ENCODE measurements at places on chromosomes 11 and 22.

GRCh38 chr22:20211997-20212753 is 55.9 kb downstream of the RTN4R start:
- DNase-seq = peak; percentile 7

DNA sequence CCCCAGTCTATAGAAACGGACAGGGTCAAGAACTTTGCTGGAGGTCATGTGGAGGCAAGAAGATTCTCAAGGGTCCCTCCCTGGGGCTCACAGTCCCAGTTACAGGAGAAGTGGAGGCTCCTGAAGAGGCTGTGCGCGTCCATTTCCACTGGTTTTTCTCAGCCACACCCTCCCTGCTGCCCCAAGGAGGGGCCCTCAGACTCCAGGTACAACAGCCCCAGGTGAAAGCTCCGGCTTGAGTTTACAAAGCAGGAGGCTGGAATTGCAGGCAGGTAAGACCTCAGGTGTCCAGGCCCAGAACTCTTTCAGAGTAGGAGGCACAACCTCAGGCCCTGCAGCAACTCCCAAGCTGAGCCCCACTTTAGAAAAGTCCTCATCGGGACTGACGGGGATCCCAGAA is 3.1 kb downstream of the SHANK2 start:
- no peak for DNase-seq

- DNase-seq = no peak
Observed at GRCh38 chr11:79600711-79601110, 159.9 kb upstream of the TENM4 start.

- no peak for DNase-seq
Observed at GRCh38 chr11:73218106-73218829, at the start of gene P2RY2. Gene P2RY2, plus strand, starts transcription at chr11:73218281. Its CDS starts 15,879 bp downstream, at chr11:73234160.

DNA sequence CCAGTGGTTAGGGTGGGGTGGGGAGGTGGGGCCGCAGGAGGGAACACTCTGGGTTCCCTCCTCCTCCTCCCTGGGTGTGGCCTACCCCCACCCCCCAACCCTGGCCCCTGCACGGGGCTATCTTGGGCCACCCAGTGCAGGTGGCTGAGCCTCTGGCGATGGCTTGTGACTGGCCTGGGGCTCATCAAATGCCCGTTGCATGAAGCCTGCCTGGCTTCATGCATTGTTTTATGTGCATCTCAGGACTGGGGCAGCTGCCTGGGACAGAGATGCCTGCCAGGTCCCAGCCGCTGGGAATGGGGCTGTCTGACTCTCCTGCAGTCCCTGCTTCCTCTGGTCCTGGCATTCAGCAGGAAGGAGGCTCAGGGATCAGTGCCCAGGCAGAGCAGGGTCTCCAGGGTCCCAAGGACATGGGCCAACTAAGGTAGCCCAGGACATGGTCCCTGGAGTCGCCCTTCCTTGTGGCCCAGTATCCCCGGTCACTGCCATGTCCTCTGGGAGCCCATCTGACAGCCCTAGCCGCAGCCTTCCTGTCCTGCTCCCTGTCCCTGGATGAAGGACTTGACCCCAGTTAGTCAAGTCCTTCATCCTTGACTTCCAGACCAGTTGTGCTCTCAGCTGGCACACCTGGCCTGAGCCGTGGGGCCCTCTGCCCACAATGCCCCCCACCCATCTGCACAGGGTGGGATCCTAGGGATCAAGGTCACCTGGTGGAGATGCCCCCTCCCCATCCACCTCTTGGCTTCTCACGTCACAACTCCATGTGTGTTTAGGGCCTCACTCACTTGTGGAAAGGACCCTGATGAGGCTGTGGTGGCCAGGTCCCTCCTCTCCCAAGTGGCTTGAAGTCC is 112.1 kb upstream of the FGF3 start:
- no peak for DNase-seq
